ENCODE measurements at places on chromosomes 2 and 18. TPM values are rescaled to one million over a fixed set of nuclear protein-coding genes. Genes with fewer than 3 reads are reported as not detected.

Gene ANKAR
- total RNA-seq = 19.4 TPM

Gene HOXD13
- total RNA-seq = not detected

Gene SMYD1
- not detected for total RNA-seq

Gene RNF181
- 216 TPM for total RNA-seq

Gene ATP8B1
- total RNA-seq = 21.8 TPM

Gene SP100
- total RNA-seq = 89.9 TPM

Gene CABYR
- total RNA-seq = 5.3 TPM

GRCh38 chr18:58140387-58141325, 96.6 kb downstream of the NEDD4L start:
- DNase-seq = no peak

- no peak for DNase-seq
Observed at GRCh38 chr18:35808796-35809195, 163.7 kb upstream of the RMP24 start.

- DNase-seq = no peak
Observed at GRCh38 chr2:204065566-204065965, 129.0 kb downstream of the ICOS start.

GRCh38 chr2:69600425-69600824, 43.1 kb downstream of the AAK1 start:
- DNase-seq = no peak

- DNase-seq = no peak
Observed at GRCh38 chr2:69641887-69642708, 1.4 kb downstream of the AAK1 start.

DNA sequence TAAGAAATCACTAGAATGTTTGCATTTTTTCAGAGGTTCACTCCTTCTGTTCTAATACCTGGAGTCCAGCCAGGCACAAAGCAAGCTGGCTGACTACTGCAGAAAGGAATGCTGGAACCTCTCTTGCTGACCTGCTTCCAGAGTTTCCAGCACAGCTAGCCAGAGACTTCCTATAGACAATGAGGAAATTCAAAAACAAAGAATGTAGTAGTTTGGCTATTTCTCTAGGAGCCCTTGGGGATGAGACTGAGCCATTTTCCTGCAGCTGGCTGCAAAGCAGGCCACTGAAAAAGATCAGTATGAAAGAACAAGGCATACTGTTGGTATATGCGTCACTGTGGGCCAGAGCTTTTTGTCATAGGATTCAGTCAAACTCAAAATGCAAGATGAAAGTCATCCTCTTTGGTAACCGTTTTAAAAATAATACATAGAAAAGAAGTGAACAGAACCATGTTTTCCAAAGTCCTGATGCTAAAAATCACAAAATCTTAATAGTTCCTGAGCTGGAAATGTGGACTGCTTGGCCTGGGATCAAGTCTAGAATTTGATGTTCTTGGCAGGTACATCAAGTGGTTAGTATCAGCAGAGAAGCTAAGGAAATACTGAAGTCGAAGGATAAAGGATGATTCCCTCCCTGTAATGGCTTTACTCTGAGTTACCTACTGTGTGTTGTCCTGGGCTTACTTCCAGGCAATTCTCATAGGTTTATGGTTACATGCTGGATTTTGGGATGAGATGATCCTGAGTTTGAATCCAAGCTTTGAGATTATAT, 9.0 kb upstream of the DSEL start:
- DNase-seq = no peak

DNA sequence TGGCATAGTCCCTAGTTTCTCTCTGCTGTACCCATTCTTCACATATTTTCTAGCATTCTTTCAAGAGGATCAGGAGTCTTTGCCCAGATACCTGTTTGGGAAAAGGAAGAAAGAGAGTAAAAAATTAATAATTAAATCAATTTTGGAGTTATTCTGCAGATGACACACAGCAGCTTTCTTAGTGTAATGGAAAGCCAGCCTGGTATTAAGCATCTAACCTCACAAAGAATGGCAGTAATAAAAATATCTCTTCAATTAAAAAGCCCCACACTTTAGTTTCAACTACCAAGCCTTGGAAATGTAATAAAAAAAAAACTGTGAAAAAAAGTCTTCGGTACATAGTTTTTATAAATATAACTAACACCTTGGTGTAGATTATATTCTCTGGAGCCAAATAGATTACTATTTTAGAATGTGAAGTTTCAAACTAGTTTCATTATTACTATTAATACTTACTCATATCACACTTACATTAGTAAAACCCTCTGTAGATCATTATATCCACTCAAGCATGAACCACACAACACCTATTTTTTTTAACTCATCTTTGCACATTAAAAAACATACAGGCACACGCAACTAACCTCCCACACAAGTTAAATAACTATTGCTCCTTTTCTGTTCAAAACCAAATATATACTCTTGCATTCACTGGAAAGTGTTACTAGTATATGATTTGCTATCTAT, 90.9 kb downstream of the GPD2 start:
- no peak for DNase-seq

- no peak for DNase-seq
Observed at GRCh38 chr2:121529439-121530211, 1.1 kb upstream of the RNU4ATAC start.

GRCh38 chr2:11674983-11675382, 5.0 kb upstream of the NTSR2 start:
- no peak for DNase-seq

GRCh38 chr2:151553-152334, 105.4 kb upstream of the FAM110C start:
- no peak for DNase-seq

- DNase-seq = no peak
Observed at GRCh38 chr2:120937686-120938044, 202.0 kb downstream of the GLI2 start.

- no peak for DNase-seq
Observed at GRCh38 chr2:25310965-25311864, 30.5 kb downstream of the DNMT3A start.

GRCh38 chr2:171837736-171838135, 56.3 kb downstream of the SLC25A12 start:
- DNase-seq = no peak

GRCh38 chr2:138997856-138998517, 217.8 kb upstream of the NXPH2 start:
- DNase-seq = no peak

GRCh38 chr2:19250906-19251305, 107.5 kb downstream of the OSR1 start:
- DNase-seq = no peak

GRCh38 chr2:121776885-121777698, 21.6 kb downstream of the TSN start:
- DNase-seq = no peak
